Activated CD4-positive, alpha-beta T cell treated with anti-CD3 and anti-CD28 coated beads, Interleukin-2, amount 10 ng/mL, durations not matched to agents 24 days and 14 days (primary cell): ENCODE measurements at places on chromosomes 13 and 19. TPM values are rescaled to one million over a fixed set of nuclear protein-coding genes. Genes with fewer than 3 reads are reported as not detected.

DNA sequence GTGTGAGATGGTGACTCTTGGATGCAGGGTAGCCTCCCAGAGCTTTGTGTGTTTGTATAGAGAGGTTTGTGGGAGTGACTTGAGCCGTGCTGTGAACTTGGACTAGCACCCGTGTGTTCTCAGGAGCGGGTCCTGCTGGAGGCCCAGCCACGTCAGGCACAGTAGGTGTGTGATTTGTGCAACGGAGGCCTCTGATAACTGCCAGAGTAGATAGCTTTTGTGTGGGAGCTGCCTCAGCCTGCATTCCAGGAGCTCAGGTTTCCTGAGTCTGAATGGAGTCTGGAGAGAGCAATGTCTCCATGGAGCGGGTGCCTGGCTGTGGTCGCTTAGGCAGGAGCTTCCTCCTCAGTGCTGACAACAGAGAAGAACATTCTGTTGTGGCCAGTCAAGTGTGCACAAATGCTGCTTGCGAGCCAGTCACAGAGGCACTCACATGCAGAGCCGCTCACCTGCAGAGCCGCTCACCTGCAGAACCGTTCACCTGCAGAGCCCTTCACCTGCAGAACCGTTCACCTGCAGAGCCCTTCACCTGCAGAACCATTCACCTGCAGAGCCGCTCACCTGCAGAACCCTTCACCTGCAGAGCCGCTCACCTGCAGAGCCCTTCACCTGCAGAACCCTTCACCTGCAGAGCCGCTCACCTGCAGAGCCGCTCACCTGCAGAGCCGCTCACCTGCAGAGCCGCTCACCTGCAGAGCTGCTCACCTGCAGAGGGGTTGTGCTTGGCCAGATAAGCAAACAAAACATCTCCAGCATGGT lies 32.6 kb downstream of the TFDP1 start:
- H3K4me1 ChIP-seq = peaks cover 2% of the 10 kb centered on the region
- H3K4me3 ChIP-seq = no peak overlapping the region
- DNase-seq = no peak
- H3K27ac ChIP-seq = no peak overlapping the region

- H3K36me3 ChIP-seq = no peaks in the 10 kb centered on the region
- H3K4me1 ChIP-seq = no peaks in the 10 kb centered on the region
- no peak overlapping the region for H3K27ac ChIP-seq
- H3K27me3 ChIP-seq = no peaks in the 10 kb centered on the region
Observed at GRCh38 chr13:102197193-102197592, 204.7 kb downstream of the FGF14 start.

DNA sequence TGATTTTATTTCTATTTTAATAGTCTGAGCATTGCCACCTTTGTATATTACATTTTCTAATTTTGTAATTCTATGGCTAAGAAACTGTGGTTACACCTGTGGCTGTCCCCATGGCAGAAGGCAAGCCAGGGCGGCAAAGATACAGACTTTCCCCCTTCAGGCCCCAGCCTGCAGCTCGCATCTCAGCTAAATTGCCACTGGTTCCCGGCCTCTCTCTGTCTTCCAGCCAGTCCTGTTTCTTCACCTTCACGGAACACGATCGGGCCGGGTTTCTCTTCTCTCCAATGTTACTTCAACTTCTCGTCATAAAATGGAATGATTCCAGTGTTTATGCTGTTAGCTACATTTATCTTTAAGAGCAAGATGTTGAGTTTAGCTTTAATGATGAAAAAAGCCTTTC lies 124.5 kb upstream of the ZNF507 start:
- H3K4me1 ChIP-seq = peaks cover 7% of the 10 kb centered on the region
- H3K36me3 ChIP-seq = peaks cover 1% of the 10 kb centered on the region
- H3K27me3 ChIP-seq = peaks cover 26% of the 10 kb centered on the region
- H3K27ac ChIP-seq = no peak overlapping the region
- peak; percentile 22 for DNase-seq
- no peak overlapping the region for H3K4me3 ChIP-seq

- no peak overlapping the region for H3K4me3 ChIP-seq
- H3K27me3 ChIP-seq = no peaks in the 10 kb centered on the region
- peak; percentile 91 for DNase-seq
- no peaks in the 10 kb centered on the region for H3K4me1 ChIP-seq
Observed at GRCh38 chr19:11130824-11131455, 24.6 kb downstream of the SPC24 start.

DNA sequence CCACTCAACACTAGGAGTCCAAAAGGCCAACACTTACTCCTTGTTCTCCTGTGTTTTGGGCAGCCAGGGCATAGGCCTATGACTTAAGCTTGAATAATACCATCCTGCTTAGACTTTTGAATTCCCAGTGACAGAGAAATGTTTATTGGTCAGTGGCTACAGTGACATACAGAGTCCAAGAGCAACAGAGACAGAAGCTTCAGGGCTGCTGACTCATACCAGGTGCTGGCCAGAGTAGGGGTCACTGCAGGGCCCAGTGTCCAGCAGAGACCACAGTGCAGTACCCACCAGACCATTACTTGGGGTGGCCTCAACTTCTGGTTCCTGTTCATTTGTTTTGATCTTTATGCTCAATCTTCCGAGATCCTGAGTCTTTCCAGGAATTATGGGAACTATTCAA lies 6.0 kb upstream of the FREM2 start:
- no peak overlapping the region for H3K4me3 ChIP-seq
- H3K4me1 ChIP-seq = no peaks in the 10 kb centered on the region
- H3K27me3 ChIP-seq = peaks cover 10% of the 10 kb centered on the region

DNA sequence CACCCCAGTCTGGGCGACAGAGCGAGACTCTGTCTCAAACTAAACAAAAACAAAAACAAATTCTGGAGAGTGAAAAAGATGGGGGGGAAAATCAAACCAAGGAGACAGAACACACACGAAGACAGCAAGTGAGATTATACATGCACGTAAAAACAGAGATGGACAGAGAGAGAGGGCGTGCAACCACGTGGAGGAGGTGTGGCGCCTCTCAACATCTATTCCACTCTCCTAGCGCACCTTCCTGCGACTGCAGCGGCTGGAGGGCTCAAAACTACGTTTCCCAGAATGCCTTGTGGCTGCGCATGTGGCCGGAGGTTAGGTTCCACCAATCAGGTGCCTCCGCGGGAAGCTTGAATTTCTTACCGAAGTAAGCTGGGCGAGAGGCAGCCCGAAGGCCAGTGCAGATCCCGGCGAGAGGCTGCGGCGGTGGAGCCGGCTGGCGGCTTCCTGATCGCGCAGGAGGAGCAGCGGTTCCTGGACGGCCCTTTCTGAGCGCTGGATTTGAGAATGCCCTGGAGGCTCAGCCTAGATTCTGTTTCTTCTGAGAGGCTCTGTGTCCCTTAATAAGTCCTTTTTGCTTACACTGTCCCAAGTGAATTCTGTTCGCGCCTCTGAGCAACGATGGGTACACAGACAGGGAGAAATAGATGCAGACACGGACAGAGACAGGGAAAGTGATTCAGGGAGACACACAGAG lies 13.1 kb upstream of the NANOS2 start:
- peak overlapping the region; percentile 8 for H3K27ac ChIP-seq
- DNase-seq = peak; percentile 97
- peaks cover 12% of the 10 kb centered on the region for H3K27me3 ChIP-seq
- peaks cover 14% of the 10 kb centered on the region for H3K4me1 ChIP-seq
- H3K36me3 ChIP-seq = no peaks in the 10 kb centered on the region

- no peaks in the 10 kb centered on the region for H3K27me3 ChIP-seq
- no peak for DNase-seq
- H3K36me3 ChIP-seq = no peaks in the 10 kb centered on the region
Observed at GRCh38 chr13:111881700-111882099, 185.2 kb upstream of the SOX1 start.

DNA sequence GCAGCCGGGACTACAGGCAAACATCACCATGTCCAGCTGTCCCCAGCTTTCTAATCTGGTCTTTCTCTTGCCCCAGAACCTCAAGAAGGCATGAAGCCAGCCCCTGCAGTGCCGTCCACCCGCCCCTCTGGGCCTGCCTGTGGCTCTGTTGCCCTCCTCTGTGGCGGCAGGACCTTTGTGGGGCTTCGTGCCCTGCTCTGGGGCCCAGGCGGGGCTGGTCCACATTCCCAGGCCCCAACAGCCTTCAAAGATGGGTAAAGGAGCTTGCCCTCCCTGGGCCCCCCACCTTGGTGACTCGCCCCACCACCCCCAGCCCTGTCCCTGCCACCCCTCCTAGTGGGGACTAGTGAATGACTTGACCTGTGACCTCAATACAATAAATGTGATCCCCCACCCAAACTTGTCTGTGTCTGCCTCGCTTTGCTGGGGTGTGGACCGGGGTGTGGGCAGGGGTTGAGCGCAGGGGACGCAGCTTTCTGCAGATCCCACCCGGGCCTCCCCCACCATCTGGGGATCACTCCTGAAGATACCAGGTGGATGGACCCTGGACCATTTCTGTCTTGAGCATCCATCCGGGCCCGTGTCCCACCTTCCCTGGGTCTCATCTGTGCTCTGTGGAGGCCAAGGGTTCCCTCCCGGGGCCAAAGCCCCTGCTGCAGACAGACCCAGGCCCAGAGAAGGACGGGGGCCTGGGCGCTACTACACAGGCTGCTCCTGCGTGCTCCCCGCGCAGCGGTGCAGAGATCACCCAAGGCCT lies 15.3 kb downstream of the PRKCSH start:
- peaks cover 2% of the 10 kb centered on the region for H3K4me1 ChIP-seq
- no peak overlapping the region for H3K4me3 ChIP-seq
- DNase-seq = no peak
- peaks cover 15% of the 10 kb centered on the region for H3K36me3 ChIP-seq
- no peak overlapping the region for H3K27ac ChIP-seq
- H3K27me3 ChIP-seq = no peaks in the 10 kb centered on the region

Gene TMEM38A
- 0.42 and 0.83 TPM in 2 replicates for total RNA-seq
